Activated CD4-positive, alpha-beta memory T cell treated with anti-CD3 and anti-CD28 coated beads for 36 hours (primary cell): ENCODE measurements at places on chromosomes 2 and 18. TPM values are rescaled to one million over a fixed set of nuclear protein-coding genes. Genes with fewer than 3 reads are reported as not detected.

The MC4R gene
- not detected for total RNA-seq

The CAD gene
- 99.7 TPM for total RNA-seq

The CNRIP1 gene
- not detected for total RNA-seq

The CNGA3 gene
- not detected for total RNA-seq

The ZSWIM2 gene
- not detected for total RNA-seq

The DES gene
- total RNA-seq: not detected

The NYAP2 gene
- total RNA-seq: not detected

The LTBP1 gene
- 0.27 TPM for total RNA-seq

The HNRNPLL gene
- 108 TPM for total RNA-seq

The ZNF396 gene
- total RNA-seq: 0.93 TPM

The TRIM43 gene
- total RNA-seq: not detected

The LIMS3 gene
- 3.3 TPM for total RNA-seq

The CERKL gene
- not detected for total RNA-seq

The CHST10 gene
- 3.6 TPM for total RNA-seq

The NOTO gene
- not detected for total RNA-seq

The CIAO1 gene
- 87.1 TPM for total RNA-seq

The GPR75 gene
- 0.48 TPM for total RNA-seq
